ENCODE measurements at places on chromosomes 7 and 10. TPM values are rescaled to one million over a fixed set of nuclear protein-coding genes. Genes with fewer than 3 reads are reported as not detected.

DNA sequence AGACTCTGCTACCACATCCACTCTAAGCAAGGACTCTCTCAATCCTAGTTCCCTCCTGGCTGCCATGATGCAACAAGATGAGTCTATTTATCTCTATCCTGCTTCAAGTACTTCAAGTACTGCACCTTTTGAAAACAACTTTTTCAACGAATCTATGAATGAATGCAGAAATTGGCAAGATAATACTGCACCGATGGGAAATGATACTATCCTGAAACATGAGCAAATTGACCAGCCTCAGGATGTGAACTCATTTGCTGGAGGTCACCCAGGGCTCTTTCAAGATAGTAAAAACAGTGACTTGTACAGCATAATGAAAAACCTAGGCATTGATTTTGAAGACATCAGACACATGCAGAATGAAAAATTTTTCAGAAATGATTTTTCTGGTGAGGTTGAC lies 40.7 kb downstream of the AHR start:
- no peak for DNase-seq

GRCh38 chr7:112362053-112362650 lies 88.1 kb upstream of the IFRD1 start:
- no peak for DNase-seq

DNA sequence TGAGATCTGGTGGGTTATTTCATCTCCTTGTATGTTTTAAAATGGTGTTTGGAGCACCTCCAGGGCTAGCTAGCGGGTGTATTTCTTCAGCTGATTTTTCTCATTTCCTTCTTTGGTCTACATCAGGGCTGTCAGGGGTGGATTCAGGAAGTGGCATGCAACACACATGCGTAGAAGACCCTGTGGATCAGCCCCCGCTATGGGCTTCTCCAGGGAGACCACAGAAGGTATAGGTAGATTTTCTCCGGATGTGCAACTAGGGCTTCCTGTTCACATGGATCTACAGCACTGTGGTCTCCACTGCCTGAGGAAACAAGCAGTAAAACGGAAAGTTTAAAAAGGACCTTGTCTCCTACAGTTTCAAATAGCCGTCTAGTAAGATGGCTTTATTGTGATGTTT lies 10.4 kb downstream of the NUB1 start:
- no peak for DNase-seq

- DNase-seq, result no peak
These were observed 293.7 kb downstream of the POU6F2 start for GRCh38 chr7:39271402-39271801.

DNA sequence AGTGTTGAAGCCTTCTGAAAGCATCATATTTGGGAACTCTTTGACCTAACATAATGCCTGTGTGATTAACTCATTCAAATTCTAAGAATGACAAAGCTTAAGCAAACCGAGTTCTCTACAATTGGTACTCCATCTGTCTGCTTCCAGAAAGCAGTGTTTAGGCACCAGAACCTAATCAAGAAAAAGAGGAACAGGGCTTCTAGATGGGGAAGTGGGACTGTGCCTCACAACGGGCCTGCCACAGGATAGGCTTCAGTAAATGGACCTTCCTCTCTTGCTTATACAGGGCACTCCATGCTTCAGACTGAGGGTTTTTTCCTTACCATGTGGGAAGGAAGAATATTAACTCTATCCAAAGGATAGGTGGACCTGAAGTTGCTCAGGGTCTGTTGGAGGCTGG lies 808.1 kb downstream of the XPNPEP1 start:
- DNase-seq, result no peak

GRCh38 chr7:30970594-30971094 lies 6.9 kb downstream of the GHRHR start:
- no peak for DNase-seq

GRCh38 chr7:153524070-153524601 lies 528.1 kb upstream of the DPP6 start:
- no peak for DNase-seq

GRCh38 chr7:20870977-20871376 lies 84.3 kb upstream of the SP8 start:
- no peak for DNase-seq

DNA sequence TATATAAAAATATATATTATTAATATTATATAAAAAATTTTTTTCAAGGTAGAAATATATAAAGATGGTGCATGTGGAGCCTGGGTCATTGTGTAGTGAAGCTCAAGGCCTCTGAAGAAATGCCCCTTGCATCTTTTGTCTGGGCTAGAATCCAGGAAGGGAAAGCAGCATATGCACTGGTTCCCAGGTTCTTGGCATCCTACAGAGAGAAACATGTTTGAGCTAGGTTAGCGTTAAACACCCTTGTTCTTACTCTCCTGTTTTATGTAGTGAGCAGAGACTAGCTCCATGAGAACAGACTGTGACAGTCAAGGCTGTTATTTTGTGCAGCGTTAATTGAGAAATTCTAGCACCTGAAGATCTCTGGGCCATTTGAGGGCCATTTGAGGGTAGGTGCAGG lies 116.1 kb downstream of the POM121L12 start:
- no peak for DNase-seq

DNA sequence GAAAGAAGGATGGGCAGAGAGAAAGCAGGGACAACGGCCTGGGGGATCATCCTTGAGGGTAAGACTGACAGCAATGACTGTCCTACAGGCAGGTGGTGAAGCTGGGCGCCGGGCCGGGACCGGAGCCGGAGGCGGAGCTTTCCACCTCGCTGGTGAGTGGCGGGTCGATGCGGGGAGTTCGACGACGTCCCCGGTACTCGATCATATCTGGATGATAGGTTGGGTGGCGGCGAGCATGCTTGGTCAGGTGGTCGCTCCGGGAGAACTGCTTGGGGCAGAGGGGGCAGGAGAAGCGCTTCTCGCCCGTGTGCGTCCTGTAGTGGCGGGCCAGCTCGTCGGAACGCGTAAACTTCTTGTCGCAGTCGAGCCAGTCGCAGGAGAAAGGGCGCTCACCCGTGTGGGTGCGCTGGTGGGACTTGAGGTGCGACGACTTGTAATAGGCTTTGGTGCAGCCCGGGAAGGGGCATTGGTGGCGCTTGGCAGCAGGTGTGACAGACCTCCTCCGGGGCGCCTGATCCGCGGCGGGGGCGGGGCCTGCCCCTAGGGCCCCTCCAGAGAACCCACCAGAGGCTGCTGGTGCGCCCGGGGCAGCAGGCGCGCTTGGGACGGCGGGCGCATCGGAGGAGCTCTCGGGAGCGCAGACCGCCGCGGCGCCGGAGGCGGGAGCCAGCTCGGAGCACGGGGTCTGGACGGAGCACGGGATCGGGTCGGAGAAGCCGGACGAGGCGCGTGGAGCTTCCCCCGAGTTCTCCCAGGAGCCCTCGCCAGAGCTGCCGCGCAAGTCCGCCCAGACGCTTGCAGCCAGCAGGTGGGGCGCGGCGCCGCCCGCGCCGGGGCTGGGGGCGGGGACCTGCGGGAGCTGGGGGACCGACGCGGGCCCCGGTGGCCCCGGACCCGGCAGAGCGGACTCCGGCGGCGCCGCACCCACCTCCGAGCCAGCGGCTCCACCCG lies 752 bp downstream of the KLF14 start:
- DNase-seq, result no peak

DNA sequence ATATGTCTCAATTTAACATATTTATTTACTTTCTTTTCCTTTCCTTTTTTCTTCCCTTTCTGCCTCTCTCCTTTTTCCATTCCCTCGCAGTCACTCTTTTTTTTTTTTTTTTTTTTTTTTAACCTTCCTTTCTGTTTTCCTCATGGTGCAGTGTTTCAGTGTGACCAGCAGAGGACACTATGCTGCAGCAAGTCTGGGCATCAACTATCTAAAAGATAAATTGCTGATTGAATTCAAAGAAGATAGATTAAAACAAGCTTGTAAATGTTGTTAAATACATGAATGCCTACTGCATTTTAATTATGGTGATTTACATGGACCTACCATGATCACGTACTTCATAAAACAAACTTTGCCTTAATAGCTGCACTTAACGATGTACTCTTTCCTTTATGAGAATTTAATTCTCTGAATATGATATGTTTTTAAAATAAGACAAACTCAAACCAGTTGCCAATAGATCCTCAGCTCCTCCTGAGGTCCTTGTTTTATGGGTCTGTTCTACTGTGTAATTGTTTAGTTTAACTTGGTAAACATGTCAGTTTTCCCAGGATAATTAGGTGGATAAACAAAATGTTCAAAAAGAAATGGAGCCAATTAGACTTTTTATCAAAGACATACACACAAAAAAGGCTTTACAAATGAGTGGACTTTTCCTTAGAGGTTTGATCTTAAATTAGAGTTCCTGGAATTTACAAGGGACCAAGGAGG lies 101.0 kb upstream of the AGR3 start:
- no peak for DNase-seq

DNA sequence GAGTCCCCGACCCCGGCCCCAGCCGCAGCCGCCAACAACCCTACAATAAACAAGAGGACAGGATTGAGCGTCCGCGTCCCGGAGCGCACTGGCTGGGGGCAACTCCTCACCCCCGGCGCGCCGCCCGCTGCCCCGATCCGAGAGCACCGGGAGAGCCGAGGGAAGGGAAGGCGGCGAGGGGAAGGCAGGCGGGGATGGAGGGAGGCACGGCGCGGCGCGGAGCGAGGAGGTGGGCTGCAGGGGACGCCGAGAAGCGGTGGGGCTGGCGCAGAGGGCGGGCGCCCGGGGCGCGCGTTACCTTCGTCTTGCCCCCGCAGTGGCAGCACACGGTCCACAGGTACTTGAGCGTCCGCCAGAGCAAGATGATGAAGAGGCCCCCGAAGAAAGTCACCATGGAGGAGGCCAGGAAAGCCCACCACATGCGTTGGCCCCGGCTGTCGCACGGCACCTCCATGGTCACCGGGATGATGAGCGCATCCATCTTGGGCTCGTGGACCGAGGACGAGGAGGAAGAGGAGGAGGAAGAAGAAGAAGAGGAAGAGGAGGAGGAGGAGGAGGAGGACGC lies 559 bp downstream of the KCNMA1 start:
- DNase-seq, result no peak

GRCh38 chr10:79282388-79282787 lies 64.9 kb upstream of the PPIF start:
- no peak for DNase-seq

DNA sequence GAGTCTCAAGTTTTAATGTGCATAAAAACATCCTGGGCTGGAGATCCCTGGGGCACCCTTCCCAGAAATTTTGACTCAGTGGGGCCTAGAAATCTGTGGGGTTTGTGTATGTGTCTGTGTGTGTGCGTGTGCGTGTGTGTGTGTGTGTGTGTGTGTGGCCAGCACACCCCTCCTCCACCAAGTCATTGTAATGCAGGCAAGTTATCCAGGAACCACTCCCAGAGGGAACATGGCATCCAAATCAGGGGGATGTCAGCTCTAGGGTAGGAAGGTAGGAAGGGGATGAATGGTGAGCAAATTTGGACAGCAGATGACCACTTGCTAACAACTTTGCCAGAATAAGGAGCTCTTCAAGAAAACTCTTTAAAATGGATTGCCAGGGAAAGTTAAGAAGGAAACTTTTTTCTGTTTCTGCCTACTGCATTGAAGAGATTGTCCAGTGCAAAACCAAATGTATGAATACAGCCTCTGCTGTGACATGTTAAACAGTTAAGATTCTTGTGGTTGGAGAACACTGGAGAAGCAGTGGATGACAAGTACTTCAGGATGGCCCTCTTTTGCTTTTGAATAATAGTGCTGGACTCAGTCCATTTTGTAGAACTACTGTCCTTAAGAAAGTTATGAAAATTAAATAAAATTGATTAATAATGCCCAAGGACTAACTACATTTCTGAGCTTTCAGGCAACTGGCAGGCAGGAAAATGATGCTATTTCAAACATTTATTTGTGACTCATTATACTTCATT lies 12.3 kb downstream of the STAMBPL1 start:
- no peak for DNase-seq

DNA sequence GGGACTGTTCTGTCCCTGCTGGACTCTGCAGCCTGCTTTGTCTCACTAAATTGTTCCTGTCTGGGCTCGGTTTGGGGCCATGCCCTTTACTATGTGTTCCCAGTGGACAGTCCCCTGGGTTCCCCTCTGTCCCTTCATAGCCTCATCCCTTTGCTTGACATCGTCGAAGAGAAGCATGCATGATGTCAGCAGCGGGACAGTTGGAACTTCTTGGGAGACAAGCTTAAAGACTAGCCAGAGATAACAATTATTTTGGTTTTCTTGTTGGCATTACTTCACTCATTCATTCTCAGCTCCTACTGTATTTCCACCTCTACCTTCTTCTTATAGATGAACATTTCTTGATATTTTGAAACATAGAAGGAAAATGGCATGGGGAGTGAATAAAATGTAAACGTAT lies 2.7 kb downstream of the EPHB6 start:
- no peak for DNase-seq

- DNase-seq, result no peak
These were observed 41.6 kb downstream of the MRPS33 start for GRCh38 chr7:140972876-140973829.

DNA sequence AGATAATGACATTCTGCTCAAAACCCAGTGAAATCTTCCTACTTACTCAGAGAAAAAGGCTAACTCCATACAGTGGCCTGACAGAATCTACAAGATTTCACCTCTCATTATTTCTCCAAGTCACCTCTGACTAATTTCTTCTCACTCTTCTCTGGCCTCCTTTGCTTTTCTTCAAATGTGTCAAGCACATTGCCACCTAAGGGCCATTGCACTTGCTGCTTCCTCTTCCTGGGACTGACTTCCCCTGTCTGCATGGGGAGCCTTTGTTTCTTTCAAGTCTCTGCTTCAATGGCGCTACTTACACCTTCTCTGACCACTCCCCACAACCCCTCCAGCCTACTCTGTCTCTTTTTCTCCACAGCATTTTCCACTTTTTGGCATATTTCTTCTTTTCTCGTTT lies 36.0 kb downstream of the PRTFDC1 start:
- DNase-seq, result no peak

DNA sequence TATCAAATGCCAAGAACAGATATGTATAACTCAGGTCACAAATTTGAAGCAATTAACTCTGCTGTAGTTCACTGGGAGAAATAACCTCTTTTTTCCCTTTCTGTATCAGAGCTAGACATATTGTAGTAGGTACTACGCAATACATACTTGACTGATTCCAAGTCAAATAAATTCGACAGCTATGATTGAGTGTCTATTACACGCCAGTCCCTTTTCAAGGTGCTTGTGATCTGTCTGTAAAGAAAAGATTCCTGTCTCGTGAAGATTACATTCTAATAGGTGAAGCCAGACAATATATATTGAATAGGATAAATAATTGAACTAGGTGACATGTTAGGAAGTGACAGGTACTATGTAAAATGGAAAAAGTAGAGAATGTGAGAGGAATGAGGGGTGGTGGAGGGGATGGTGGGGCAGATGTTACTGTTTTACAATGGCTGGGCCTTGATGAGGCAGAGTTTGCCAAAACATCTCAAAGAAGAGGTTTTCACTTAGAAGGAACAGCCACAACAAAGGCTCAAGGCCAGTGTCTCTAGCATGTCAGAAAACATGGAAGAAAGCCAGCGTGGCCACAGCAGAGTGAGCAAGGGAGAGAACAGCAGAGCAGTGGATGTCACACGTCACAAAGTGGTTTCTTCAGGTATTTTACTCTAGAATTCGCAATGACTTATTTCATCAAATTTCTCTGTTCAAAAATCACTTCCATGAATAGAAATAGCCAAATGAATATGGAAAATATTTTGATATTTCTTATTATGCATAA lies 282.6 kb upstream of the CACNA2D1 start:
- no peak for DNase-seq

PPP1R17 gene
- not detected for total RNA-seq

SPDYE1 gene
- not detected for total RNA-seq

GRK5 gene
- total RNA-seq, result 20.2 TPM

SLC16A9 gene
- total RNA-seq, result 0.06 TPM

RNLS gene
- total RNA-seq, result 10.2 TPM

TRDMT1 gene
- total RNA-seq, result 7.1 TPM

ARL5B gene
- 16.8 TPM for total RNA-seq

TBX20 gene
- 0.16 TPM for total RNA-seq

GNG11 gene
- 33.2 TPM for total RNA-seq

ADAM22 gene
- 2.3 TPM for total RNA-seq

ANKRD30A gene
- 3.5 TPM for total RNA-seq

ZNF783 gene
- total RNA-seq, result 12.2 TPM

LFNG gene
- total RNA-seq, result 43.8 TPM
